ENCODE measurements at places on chromosomes 1 and 21.

DNA sequence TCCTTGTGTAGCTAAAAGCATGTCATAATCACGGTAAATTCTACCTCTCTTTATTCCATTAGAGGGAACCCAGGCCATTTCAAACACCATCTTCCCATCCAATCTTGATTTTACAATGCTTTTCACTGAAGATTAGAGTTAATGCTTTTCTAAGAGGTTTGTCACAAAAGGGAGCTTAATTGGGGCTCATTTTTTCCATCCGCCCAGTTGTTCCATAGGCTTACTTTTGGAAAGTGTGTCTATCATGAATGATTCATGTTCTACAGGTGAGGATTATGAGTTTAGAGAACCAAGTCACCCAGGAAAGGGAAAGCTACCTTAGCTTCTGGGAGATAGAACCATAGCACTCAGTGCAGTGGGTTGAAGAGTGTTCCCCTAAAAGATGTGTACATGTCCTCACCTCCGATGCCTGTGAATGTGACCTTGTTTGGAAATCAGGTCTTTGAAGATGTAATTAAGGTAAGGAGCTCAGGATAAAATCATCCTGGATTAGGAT is 286.9 kb upstream of the RUNX1 start:
- no peak for DNase-seq

GRCh38 chr1:212179394-212180076 is 105.7 kb upstream of the PPP2R5A start:
- no peak for DNase-seq

DNA sequence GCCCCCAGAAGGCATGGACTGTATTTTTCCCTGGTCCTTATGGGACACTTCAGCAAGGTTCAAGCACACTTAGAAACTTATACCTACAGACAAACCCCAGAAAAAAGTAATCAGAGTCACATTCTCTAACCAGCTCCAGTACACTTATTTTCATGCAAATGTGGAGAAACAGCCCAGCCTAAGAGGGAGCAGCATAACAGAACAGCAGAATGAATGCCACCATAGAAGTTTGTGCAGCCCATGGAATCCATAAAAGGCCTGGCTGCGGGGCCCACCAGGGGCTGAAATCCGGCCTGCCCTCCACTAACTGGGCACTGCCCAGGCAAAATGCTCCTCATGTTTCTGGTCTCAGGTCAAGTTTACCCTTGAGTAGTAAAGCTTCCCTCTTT is 60.4 kb upstream of the ATP1A1 start:
- no peak for DNase-seq

GRCh38 chr1:162901243-162901642 is 40.3 kb upstream of the CCDC190 start:
- no peak for DNase-seq

GRCh38 chr1:150164224-150164623 is 14.5 kb downstream of the PLEKHO1 start:
- no peak for DNase-seq

- DNase-seq, result no peak
Measured at GRCh38 chr1:2345297-2346075, 45.9 kb downstream of the MORN1 start.

GRCh38 chr1:179770887-179771502 is 27.9 kb downstream of the FAM163A start:
- DNase-seq, result no peak

DNA sequence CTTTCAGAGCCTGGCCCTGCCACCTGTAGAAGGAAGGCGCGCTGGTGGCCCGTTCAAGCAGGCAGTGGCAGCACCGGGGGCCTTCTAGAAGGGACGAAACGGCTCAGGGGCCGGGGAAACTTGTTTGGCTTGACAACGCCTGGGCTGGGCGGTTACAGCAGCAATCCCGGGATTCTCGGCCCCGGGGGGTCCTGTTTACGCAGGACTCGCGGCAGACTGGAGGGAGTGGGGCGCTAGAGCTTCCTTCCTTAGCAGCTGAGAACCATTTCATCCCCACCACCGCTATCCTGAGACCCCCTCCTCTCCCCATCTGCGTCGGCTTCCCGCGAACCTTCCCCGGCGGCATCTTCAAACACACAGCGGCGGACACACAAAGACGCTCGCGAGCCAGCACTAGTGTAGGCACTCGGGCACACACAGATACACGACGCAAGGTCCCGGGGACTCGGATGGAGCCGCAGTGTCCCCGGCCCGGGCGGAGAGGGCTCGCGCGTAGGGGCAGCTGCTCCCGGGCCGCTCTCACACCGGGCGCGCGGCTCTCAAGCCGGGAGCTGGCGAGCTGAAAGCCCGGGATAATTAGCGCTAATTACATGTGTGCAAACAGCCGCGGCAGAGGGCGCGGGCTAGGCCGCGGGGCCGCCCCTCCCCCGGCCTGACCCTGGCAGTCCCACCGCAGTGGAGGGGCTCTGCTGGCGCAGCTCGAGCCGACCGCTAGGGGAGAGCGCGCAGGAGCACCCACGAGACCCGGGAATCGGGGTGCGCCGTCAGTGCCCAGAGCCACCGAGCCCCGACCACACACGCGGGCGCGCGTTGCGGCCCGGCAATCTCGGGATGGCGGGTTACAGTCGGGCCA is 271.4 kb downstream of the FOXD2 start:
- DNase-seq, result peak; percentile 53

DNA sequence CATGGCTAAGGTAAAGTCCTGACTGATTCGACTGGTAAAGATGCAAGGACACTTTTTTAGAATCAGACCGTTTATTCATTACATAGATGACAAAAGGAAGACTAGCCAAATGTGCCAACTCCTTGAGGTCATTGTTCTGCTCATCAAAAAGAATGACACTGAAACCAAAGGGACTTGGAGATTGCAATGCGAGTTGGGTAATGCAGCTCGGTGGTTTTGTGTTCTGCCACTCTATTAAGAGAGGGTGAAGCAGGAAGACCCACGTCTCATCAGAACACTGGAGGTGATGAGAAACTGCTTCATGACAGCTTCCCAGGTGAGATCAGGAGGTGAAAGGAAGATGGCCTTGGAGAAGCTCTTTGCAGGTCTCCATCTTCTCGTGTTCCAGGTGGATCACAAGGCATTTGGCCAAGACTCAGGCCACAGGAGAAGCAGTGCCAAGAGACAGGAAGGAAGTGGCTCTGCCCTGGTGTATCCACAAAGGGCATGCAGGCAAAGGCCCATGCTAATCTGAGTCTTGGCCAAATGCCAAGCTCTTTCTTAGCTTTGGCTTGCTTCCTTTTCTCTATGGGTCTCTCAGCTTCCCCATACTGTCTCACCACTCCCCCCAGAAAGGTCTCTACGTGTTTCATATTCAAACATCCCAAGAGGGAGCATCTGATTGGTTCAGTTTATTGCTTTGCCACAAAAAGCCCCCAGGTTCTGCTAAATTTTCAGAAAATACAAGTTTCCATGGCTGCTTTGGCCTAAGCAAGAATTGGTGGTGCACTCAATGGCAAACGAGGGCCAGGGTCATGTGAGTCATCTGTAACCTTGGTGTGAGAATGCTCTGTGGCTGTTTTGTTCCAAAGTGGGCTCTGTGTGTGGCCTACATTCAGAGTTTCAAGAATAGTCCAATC is 5.7 kb upstream of the CCT8 start:
- peak; percentile 49 for DNase-seq

DNA sequence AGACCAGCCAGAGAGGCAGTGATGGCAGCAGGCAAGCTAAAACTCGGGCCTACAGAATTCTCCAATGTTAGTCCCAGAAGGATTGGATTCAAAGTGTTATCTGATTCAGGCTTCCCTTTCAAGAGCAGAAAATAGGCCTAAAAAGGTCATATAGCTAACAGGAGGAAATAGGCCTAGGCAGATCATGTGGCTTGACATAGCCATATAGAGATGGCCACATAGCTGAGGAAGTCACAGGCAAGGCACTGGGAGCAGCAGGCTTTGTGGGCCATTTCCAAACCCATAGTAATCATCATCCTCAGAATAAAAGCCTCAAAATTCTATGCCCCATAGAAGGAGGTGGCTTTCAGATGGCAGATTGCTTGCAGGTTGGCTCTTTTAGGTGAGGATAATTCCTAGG is 29.0 kb upstream of the LMO4 start:
- no peak for DNase-seq

GRCh38 chr1:96416701-96417444 is 304.7 kb upstream of the PTBP2 start:
- no peak for DNase-seq

- DNase-seq, result no peak
Measured at GRCh38 chr1:76190749-76191424, 116.3 kb downstream of the ST6GALNAC3 start.

- DNase-seq, result no peak
Measured at GRCh38 chr1:62295921-62296491, 23.2 kb downstream of the KANK4 start.

DNA sequence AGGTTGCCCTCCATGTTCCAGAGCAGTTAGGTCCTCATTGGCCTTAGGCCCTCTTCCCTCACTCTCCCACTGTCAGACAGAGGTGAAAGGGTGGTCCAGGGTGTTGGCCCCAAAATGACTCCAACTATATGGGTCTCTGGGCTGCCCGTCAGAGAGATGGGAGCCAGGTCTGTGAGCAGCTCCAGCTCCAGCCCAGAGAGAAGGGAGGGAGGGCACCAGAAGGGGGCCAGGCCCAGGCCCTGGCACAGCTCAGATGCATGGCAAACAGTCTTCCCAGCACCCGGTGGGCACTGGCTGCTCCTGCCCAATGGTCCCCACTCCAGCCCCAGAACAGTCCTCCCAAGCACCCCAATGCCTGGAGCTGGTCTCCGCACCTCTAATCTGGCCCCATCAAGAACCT is 2.2 kb downstream of the BCAN start:
- DNase-seq, result no peak

GRCh38 chr1:19688041-19688842 is 23.6 kb downstream of the HTR6 start:
- DNase-seq, result no peak

GRCh38 chr1:222454186-222454585 is 93.7 kb downstream of the HHIPL2 start:
- DNase-seq, result no peak

DNA sequence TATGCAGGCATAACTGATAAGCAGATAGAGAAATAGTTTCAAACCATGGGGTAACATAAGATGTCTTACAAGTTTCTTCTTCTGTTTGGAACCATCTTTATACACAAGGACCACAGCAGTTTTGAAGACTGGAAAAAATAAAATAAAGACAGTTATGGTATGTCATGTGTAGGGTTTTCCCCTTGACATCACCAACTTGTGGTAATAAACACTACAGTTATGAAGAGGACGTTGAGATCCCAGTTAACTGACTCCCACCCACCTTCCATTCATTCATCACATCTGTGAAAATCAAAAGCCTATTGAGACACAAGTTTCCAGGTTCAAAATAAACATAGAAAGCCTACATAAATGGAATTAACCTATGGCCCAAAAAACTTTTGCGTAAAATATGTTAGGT is 92.5 kb upstream of the KRTAP19-8 start:
- no peak for DNase-seq

GRCh38 chr1:18886003-18886335 is 16.4 kb downstream of the ALDH4A1 start:
- no peak for DNase-seq

DNA sequence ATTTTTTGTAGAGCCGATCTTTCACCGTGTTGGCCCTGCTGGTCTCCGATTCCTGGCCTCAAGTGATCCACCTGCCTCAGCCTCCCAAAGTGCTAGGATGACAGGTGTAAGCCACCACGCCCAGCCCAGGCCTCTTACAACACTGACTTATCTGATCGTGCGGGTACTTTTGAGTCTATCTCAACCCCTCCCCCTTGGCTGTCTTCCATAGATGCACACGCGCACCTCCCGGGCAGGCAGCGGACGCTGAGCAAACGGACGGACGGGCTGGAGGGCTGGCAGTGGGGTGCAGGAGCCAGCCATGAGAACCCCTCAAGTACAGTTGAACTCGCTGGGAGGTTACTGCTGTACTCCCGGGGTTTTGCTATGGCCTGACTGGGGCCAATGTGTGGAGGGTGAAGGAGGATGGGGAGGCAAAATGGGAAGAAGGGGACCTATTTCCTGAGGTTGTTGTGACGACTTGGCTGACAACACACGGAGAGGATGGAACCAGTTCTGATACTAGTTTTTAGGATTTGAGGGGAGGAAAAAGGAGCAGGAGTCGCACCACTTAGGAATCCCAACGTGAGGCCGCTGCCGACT is 959 bp downstream of the CD58 start:
- DNase-seq, result peak; percentile 61

GRCh38 chr21:15421947-15422346 is 307.8 kb upstream of the USP25 start:
- no peak for DNase-seq

DNA sequence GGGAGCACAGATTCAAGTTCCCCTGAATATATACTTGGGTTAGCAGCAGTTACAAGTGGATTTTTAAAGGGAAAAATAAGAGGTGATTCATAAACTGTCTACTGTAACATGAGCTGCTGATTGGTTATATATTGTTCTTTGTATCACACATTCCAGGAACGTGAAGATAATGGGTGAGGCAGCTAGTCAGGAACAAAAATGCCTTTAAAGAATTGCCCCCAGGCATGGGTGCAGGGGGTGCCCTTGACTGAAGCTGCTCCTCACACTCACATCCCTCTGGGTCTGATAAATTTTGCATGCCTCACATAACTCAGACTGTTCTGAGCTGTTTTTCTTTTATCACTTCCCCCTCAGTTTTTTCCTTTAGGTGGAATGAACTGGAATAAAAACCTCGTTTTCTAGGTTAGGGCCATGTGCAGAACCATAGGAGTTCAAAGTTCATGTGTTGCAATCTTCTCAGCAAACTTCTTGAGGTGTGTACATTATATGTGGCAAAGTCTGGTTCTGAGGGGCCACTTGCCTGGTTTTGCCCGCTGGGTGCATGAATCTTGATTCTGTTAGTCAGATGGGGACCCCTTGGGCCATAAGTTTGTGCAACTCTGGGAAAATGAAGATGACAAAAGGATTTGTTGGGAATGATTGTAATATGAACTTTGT is 21.1 kb downstream of the TBX19 start:
- DNase-seq, result peak; percentile 37

DNA sequence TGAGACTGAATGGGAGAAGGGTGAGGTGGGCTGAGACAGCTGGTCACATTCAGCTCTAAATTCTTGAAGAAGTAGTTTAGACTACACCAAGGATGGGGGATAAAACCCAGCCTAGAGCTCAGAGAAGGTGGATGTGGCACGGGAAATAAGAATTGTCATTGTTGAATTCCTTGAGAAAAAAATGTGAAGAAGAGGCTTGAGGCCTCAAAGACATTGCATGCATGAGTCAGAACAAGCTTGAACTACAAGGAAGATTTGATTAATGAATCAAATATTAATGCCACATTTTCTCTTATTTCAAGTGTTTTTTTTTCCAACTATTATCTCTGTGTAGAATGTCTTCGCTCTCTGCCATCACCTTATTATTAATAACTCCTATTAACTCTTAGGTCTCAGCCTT is 58.9 kb downstream of the MAP3K7CL start:
- no peak for DNase-seq

- no peak for DNase-seq
Measured at GRCh38 chr21:35838350-35838749, 222.0 kb downstream of the SETD4 start.

DNA sequence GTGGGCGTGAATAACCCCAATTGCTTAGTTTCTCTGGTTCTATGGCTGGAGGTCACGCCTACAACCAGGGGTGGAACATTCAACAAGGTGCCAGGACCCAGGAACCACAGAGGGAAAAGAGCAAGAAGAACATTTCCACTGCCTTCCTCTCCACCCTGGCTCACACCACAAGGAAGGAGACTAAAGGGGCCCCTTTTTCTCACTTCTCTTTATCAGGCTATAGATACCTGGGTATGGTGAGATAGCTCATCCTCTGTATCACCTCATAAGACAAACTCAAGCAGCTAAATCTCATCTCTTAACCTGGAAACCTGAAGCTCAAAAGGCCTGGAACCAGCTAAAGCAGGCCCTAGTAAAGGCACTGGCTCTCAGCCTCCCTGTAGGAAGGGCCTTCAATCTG is 438.8 kb upstream of the OLFM3 start:
- no peak for DNase-seq

- peak; percentile 24 for DNase-seq
Measured at GRCh38 chr1:225973158-225973557, 26.0 kb downstream of the SDE2 start.

All from HT-29 (cell line).